Mucosa of descending colon (tissue), 3 donors: ENCODE measurements at places on chromosomes 5 and 9. TPM values are rescaled to one million over a fixed set of nuclear protein-coding genes. Genes with fewer than 3 reads are reported as not detected.

HMMR gene
- total RNA-seq, result 19.0 TPM

ZNF367 gene
- total RNA-seq, result 1.4 TPM

PTCH1 gene
- total RNA-seq, result 38.1 TPM

PCDHGA9 gene
- 6.7 TPM for total RNA-seq

LRRC26 gene
- 58.9 TPM for total RNA-seq

ADGRD2 gene
- not detected for total RNA-seq

OXCT1 gene
- total RNA-seq, result 14.9 TPM

ZNF484 gene
- 10.9 TPM for total RNA-seq

NTNG2 gene
- 0.73 TPM for total RNA-seq

C9orf153 gene
- total RNA-seq, result 0.35 TPM

CCL27 gene
- not detected for total RNA-seq

GRCh38 chr9:129710169-129710453 is 42.7 kb downstream of the PTGES start:
- no peak for DNase-seq

DNA sequence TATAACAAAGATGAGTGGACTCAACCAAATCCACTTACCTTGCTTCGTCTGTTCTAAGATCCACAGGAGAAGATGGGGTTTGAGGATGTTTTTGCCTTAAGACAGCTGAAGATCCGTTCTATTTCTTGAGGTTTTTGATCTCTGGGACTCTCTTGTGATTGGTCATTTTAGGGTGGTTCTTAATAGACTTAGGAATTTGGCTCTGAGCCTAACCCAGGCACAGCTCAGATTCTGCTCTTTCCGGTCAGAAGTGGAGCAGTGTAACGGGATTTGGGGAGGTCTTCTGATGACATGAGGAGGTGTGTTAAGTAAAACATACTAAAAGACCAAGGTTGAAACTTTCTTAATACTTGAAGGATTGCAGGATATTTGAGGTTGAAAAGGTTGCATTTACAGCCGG is 166.9 kb downstream of the DMRT2 start:
- DNase-seq, result no peak

- DNase-seq, result no peak
Measured at GRCh38 chr5:142009886-142010285, 2.9 kb downstream of the GNPDA1 start.

DNA sequence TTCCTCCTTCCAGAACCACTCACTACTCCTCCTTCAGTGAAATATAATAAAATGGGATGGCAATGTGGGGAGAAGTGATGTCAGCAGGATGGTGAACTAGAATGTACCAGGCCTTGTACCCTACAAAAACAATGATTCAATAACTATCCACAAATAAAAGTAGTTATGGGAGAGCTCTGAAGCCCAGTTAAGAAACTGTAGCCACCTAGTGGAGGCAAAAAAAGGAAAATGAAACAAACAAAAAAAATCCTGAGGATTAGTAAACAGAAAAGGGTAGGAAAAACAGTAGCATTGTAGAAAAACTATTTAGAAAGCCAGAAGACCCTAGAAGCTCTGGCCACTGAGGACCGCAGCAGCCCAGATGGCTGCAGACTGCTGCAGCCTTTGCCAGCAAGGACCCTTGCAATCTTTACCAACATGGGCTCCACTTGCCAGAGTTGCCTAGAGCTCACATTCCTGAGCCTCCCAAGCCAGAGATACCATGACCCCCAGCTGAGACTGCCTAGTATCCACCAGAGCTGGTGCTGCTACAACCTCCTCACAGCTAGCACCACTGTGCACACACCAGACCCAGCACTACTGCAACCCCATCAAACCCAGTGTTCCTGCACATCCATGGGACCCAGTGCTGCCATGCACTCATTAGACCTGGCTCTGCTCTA is 259.7 kb upstream of the MSX2 start:
- DNase-seq, result no peak

DNA sequence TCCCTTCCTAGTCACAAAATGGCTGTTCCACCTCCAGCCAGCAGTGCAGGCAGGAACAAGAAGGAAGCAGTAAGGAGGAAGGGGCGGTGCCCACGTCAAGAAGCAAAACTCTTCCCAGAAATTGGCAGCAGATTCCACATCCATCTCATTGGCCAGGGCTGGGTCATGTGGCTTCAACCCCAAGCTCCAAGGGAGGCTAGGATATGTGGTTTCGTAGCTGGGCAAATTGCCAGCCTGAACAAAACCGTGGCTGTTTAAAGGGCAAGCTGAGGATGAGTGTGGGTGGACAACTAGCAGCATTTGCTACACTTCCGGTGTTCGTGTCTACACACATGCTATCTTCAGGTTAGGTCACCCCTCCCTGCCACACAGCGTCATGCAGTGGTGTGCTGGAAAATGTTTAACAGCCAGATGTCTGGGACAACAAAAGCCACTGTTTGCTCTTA is 92.1 kb upstream of the MAP1B start:
- DNase-seq, result peak; percentile 9

GRCh38 chr9:99572567-99572966 is 249.1 kb upstream of the NR4A3 start:
- DNase-seq, result no peak

DNA sequence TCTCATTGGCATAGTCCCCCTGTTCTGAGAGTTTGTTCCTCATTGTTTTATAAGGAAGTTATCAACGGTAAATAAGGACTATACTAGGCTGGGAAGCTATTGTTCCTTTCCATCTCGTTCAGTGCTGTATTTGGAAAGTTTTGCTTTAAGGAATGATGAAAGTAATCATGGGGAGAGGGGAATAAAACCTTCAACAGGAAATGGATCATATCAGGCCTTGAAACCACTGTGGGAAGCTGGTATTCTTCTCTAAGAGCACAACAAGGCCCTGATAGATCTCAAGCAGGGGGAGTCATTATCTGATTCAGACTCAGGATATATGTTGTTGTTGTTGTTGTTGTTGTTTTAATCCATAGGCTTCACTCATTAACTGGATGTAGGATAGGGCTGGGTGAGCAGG is 474.5 kb downstream of the ENC1 start:
- no peak for DNase-seq

DNA sequence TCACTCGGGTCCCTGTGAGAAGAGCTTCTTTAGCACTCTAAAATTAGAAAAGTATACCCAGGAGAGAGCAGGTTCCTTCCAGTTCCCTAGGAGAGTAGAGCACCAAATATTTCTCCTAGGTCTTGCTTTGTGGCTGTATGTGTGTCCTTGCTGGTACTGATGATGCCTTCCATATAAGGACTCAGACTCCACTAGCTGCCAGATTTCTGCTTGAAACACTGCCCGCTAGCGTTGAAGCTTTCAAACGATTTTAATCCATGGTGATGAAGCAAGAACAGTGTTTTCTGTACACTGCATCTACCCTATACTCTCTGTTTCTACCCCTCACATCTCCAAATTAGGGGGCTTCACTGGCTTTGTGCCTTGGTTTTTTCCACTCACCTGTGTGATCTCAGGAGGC is 2.4 kb upstream of the SMC2 start:
- DNase-seq, result no peak

DNA sequence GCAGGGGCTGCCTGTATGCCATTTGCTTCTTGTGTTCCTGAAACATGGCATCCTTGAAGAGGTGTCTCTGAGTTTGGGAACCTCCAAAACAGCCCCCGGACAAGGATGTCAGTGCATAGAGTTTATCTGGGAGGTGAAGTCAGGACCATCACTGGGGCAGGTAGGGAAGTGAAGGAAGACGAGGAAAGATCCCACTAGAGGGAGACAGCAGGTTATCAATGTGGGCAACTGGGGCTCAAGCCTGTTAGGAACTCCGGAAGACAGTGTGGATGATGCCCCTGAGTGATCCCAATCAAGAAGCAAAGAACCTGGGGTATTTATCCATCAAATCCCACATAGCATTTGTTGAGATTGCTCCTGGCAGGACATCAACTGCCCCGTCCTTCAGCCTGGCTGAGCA is 233.1 kb downstream of the AGTPBP1 start:
- DNase-seq, result no peak

- no peak for DNase-seq
Measured at GRCh38 chr5:264338-264737, 7.1 kb upstream of the PDCD6 start.

- no peak for DNase-seq
Measured at GRCh38 chr9:125631391-125632085, 75.5 kb downstream of the MAPKAP1 start.

GRCh38 chr9:106970219-106970975 is 107.4 kb downstream of the ZNF462 start:
- no peak for DNase-seq

DNA sequence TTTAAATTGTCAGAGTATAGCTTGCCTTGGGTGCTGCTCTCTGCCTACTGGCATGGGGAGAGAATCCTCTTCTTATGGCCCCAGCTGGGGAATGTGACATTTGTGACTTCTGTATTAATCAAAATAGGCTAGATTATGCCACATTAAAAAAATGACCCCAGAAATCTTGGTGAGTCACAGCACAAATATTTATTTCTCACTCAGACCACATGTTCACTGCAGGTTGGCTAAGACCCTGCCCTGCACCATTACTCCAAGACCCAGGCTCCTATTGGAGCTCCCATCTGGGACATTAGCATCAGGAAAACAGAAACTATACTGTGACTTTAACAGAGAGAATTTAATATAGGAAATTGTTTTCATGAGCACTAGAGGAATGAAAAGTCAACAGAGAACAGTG is 16.6 kb upstream of the WHRN start:
- no peak for DNase-seq

- no peak for DNase-seq
Measured at GRCh38 chr5:169545762-169546161, 37.8 kb upstream of the SPDL1 start.

DNA sequence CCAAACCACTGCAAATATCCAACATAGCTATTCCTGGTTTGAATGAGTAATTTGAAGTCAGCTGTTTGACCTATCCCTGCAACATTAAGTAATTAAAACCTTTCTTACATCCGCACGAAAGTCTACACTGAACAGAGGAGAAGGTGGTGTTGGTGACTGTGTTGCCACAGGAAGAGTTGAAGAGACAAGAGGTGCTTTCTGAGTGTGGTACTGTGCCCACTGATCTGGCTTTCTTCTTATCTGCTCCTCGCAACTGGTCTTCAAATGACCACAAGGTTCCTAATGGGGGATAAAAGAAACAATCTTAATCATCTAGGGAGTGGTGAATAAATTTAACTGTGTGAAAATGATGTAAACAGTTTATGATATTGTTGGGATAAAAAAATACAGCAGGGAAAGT is 29.4 kb upstream of the PDCL start:
- DNase-seq, result no peak

- DNase-seq, result no peak
Measured at GRCh38 chr5:6703806-6704205, 9.4 kb upstream of the TENT4A start.

DNA sequence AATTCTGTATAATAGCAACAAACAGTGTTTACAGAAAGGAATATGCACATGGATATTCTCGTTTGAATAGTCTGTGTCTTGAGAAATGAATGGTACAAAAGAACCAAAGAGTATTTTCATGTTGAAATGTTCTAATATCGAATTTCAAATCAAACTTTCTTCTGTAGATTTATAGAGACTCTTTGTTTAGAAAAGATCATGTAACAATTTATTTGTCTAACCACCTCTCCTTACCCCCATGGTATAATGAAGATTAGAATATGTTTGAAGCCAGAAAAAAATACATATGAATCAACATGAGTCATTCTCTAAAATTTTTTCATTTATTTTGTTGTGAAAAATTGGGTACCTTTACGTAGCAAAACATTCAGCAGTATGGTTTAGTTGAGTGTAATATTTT is 285.6 kb downstream of the PRR16 start:
- DNase-seq, result no peak

GRCh38 chr9:107316795-107317661 is 33.9 kb downstream of the RAD23B start:
- DNase-seq, result no peak

GRCh38 chr5:149238540-149238939 is 33.1 kb upstream of the AFAP1L1 start:
- no peak for DNase-seq

DNA sequence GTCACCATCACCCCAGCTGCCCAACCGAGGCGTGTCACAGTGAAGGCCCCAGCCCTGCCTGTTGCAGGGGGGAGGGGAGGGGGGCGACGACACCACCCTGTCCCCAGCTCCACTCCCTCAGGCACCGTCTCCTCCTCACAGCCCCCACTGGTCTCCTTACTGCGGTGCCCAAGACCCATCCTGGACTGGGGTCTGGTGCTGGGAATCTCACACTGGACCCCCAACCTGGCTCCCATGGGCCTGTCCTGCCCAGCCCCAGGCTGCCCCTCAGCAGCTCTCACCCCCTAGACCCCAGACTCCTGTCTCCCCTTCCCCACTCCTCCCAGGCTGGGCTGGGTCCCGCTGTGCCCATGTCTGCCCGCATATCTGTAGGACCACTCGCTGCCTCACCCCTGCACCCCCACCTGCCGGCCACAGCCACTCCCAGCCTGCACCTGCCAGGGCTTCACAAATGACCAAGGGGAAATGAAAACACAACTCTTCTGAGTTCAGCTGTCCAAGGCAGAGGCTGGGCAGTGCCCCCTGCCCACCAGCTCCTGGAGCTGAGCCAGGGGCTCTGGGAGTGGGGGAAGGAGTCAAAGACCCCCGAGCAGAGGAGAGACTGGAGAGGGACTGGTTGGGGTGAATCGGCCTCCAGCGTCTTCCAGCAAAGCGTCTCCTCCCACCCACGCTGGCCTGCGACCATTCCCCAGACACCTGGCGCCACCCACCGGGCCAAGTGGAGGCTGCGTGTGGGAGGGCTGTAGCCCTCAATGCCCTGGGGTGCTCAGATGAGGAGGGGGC is 32.6 kb upstream of the EGFL7 start:
- peak; percentile 79 for DNase-seq

DNA sequence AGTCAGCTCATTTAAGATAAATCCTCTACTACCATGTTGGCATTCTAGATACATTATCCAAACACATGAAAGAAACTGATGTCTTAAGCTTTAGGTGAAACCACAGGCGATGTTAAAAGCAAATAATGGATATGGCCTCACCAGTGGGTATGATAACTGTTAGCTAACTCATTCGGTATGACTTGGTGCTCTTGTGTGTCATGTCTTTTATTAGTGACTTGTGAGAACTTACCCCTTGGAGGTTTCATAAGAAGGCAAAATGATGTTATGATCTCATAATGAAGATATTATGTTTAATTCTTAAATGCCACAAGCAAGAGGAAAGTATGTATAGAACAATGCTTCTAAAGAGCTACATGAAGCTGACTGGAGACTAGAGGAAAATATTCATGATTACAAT is 1227.0 kb downstream of the EFNA5 start:
- DNase-seq, result no peak

DNA sequence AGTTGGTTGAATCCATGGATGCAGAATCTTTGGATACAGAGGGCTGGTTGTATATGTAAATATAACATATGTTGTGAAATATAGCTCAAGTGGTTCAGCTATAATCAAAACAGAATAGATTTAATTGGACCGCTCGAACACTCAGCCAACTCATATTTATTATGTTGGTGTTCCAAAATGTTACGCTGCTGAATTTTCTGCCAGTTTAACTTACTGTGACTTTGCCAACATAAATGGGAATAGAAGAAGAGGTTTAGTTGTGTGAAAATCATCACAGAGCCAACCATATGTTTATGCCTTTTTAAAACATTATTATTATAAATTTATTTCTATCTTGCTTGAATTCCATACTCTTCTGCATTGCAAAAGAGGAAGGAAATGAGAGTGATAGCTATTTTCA is 178.2 kb upstream of the FBXL7 start:
- no peak for DNase-seq

- no peak for DNase-seq
Measured at GRCh38 chr5:112708103-112708622, 29.5 kb upstream of the APC start.

- DNase-seq, result no peak
Measured at GRCh38 chr9:2271426-2271825, 256.3 kb downstream of the SMARCA2 start.
